NCI-H2107 (cell line): ENCODE measurements at places on chromosomes 3 and 15.

GRCh38 chr3:12325586-12326515, 37.0 kb downstream of the PPARG start:
- DNase-seq = no peak

DNA sequence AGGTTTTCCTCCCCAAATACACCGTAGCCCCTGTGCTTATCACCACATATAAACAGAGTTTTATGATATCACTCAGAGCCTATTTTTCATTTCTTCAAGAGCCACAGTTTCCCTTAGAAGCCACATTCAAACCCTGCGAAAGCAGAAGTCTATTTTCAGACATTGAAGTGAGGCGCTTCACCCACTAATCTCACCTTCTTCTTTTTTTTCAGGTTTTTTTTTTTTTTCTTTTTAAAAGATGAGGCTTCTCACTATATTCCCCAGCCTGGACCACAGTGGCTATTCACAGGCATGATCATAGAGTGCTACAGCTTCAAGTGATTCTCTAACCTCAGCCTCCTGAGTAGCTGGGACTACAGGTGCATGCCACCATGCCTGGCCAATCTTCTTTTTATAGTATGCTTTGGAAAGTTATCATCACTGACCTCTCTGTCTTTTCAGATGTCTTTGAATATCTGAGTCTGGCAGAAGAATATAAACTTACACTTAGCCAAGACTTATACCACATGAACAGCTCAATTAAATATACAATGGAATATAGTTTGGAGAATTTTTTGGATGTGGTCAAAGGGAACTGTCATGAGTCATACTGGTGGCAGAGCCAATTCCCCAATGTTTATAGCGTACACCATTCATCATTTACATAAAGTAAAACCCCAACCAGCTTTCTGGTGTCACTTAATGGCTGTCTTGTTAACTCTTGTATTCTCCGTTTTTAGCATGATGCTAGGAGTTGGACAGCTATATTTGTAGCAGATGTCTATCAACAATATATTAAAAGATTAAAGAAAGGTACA, 59.7 kb upstream of the CCDC50 start:
- no peak for DNase-seq

DNA sequence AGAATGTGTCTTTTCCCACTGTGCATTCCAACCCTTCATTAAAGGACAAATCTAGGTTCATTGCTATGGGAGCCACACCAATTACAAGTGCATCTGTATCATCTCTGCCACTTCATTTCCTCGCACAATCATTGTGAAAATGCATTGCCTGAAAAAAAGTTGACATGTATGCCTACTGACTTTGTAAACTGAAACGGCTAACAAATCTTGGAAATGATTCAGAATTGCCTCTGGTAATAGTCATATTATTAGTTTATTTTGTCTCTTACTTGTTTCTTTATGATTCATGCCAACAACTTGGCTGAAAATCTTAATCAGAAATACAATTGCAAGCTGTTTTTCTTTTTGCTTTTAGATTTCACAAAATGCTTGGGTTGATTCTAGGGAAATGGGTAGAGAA, 497.1 kb downstream of the ZIC1 start:
- no peak for DNase-seq

GRCh38 chr3:53938645-53939044, 47.0 kb upstream of the SELENOK start:
- peak; percentile 21 for DNase-seq

- no peak for DNase-seq
These were observed 6.7 kb downstream of the ZDHHC3 start for GRCh38 chr3:44969154-44969827.

- DNase-seq = no peak
These were observed 5.6 kb upstream of the NCEH1 start for GRCh38 chr3:172716476-172716875.

GRCh38 chr15:67832031-67832551, 6.8 kb downstream of the SKOR1 start:
- no peak for DNase-seq

- no peak for DNase-seq
These were observed 22.3 kb upstream of the CBLB start for GRCh38 chr3:105891101-105891500.

DNA sequence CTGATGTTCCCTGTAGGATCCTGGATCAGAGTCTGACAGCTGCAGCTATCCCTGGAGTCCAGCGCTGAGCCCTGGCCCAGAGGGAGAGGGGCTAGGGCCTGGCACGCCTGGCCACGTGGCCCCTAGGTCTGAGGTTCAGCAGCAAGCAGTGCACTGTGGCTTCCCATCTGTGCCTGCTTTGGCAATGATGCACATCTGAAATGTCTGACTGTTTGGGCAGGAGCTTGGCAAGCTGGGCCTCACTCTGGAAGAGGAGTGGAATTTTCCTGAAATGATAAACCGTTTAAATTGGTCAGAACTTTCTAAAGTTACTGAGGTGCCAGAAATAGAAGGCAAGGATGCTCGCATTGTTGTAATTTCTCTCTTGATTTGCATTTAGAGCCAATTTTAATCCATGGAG, 48.8 kb upstream of the MRPS22 start:
- no peak for DNase-seq

- no peak for DNase-seq
These were observed 48.6 kb downstream of the CHST2 start for GRCh38 chr3:143167969-143168854.

DNA sequence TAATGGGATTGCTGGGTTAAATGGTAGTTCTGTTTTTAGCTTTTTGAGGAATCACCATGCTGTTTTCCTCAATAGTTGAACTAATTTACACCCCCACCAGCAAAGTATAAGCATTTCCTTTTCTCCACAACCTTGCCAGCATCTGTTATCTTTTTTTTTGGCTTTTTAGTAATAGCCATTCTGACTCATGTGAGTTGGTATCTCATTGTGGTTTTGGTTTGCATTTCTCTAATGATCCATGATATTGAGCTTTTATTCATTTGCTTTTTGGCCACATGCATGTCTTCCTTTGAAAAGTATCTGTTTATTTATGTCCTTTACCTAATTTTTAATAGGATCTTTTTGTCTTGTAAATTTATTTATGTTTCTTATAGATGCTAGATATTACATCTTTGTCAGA, 288.2 kb downstream of the EPHA6 start:
- DNase-seq = no peak

DNA sequence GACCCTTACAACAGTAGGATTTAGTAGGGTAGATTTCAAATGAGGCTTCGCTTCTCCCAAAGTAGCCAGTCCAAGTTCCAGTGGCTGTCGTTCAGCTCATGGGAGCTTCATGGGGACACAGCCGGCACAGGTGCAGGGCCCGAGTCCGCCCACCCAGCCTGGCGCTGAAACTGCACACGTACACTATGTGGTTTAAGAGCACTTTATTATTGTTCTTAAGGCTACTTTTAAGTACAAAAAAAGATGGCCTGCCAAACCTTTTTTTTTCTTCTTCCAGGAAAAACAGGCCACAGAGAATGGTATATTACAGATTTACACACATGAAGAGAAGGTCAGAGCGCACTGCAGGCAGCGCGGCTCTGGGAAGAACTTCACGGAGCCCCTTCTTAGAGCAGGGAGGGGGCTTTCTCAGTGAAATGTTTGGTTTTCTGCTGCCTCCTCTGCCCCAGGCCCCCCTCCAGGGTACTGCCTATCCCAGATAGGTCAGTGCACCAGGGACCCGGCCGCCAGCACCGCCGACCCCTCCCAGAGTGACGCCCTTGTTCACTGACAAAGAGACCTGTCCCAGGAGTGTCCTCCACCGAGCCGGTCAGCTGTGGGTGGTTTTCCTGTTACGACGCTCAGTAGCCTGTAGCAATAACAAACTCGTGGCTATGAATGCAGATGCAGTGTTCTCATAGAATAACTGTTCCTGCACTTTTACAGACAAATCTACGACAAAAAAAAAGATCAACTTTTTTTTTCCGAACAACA, 87.7 kb downstream of the VGLL4 start:
- DNase-seq = no peak

- no peak for DNase-seq
These were observed 47.5 kb upstream of the AADACL2 start for GRCh38 chr3:151686257-151686656.

DNA sequence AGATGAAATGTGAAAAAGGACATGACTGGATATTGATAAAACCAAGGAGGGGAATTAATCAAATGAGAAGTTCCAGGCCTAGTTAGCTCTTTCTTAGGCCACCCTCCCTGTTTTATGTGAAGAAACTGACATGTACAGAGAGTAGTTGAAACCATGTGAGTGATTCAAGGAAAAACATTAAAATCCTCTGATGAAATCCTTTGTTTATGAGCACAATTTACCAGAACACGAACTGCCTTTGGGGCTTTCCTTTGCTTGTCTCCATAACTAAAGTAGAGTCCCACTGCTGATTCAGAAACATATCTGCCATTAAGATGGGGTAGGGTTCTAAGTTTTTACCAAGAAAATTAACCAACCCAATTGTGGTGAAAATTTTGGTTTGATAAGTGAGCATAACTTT, 558.3 kb downstream of the NR2F2 start:
- DNase-seq = no peak

- no peak for DNase-seq
These were observed 12.6 kb downstream of the IGDCC3 start for GRCh38 chr15:65365229-65365628.

- no peak for DNase-seq
These were observed 678.1 kb upstream of the SEMA6D start for GRCh38 chr15:47039225-47039624.
